ENCODE measurements at places on chromosomes 1 and 21.

- DNase-seq: no peak
Observed at GRCh38 chr1:21871943-21872342, 59.9 kb downstream of the LDLRAD2 start.

- DNase-seq: no peak
Observed at GRCh38 chr1:38932571-38932970, 9.1 kb downstream of the RHBDL2 start.

DNA sequence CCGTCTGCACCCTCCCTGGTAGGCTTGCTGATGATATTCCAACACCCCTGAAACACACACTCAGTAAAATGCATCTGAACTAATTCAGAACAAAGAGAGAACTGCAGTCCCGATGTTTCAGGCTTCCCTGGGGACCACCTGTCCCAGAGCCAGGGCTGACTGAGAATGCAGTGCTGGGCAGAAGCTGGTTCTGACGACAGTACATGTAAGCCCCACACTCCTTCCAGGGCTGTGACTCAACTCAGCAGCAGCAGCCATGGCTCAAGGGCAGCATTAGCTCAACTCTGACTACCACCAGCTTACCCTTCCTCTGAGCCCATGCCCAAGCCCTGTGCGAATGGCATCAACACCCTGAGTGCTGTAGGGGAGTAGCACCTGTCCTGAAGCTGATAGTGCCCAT lies 56.4 kb upstream of the SIPA1L2 start:
- no peak for DNase-seq

- no peak for DNase-seq
Observed at GRCh38 chr1:916173-917075, 7.3 kb upstream of the SAMD11 start.

DNA sequence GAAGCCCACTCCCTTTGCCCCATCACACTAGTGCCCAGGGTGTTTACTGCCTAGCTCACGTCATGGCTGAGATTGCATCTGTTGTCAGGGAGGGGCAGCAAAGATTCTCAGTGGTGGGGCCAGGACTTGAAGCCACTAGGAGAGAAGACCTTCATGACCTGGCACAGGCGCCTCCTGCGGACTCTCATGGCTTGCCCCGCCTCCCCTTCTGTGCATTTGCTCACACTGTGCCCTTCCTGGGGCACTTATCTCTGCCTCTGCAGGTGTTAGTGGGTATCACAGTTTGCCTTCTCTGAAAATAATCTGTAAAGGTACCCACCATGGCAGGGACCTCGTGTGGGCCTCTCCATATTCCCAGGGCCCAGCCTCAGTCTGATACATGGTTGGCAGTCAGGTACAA lies 20.1 kb downstream of the PTPRU start:
- no peak for DNase-seq
